Fibroblast of the conjunctiva (primary cell): ENCODE measurements at places on chromosomes 11 and 22.

DNA sequence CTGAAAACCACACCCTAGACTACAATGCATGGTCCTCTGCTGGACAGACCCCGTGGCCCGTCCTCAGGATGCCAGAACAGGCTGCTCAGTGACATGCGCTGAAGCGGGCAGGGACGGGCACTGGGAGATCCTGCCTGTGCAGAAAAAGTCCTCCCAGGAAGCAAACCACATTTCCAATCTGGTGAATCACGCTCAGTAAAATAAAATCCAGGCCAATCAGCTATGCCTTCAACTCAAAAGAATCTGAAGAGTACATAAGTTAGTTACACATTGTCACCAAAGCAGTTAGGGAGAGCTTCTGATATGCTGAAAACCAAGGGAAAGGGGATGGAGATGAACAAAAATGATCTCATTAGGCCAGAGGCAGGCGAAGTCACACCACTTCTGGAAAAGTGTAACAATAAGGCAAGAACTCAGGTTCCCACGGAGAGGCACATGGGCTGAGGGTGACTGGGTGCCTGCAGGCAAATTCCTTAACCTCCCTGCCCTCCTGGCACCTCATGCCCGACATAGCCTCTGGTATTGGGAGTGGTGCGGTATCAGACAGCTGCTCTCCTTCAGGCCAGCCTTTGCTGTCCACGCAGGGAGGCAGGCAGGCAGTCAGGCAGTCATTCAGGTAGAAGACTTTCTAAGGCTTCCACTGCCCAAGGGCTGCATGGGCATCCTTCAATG is 66.4 kb downstream of the APOL5 start:
- no peak for DNase-seq

DNA sequence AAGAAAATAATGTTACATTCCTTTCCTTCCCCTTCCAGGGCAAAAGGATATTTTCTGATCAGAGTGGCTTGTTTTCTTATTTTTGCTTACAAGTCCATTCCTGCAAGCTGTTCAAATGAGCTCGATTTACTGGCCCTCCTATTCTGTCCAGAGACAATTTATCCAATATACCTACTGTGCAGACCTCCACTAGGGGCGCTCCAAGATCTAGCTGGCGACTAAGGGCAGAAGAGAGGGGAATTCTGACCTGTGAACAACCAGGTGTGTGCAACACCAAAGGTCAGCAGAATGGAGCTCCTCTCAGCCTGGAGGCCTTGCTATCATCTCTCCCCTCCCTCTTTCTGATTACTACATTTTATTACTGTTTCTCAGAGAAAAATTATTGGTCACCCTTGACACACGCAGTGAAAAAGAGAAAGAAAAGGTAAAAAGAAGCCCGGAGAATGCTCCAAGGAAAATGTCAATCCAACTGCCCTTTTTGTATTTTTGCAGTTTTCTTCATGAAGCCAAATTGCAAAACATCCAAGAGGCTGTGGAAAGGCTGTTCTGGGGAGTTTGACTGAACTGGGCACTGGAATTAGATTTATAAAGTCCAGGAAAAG is 3.2 kb downstream of the SEZ6L start:
- DNase-seq = peak; percentile 6

- DNase-seq = no peak
Measured at GRCh38 chr22:47165338-47166032, 403.0 kb downstream of the TBC1D22A start.

- DNase-seq = no peak
Measured at GRCh38 chr11:111642542-111642941, 40.3 kb downstream of the SIK2 start.

DNA sequence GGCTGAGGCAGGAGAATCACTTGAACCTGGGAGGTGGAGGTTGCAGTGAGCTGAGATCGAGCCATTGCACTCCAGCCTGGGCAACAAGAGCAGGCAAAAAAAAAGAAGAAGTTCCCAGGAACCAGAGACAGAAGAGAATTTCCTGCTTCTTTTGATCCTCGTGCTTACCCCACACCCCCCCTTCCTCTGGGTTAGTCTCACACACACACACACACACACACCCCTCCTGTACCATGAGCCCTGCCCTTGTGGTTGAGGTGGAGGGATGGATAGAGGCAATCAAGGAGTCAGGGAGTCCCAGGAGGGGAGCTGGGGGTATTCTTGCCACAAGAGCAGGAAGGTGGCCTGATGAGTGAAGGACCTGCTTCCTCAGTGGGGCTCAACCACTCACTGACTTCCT is 4.1 kb upstream of the UBE2L6 start:
- no peak for DNase-seq

DNA sequence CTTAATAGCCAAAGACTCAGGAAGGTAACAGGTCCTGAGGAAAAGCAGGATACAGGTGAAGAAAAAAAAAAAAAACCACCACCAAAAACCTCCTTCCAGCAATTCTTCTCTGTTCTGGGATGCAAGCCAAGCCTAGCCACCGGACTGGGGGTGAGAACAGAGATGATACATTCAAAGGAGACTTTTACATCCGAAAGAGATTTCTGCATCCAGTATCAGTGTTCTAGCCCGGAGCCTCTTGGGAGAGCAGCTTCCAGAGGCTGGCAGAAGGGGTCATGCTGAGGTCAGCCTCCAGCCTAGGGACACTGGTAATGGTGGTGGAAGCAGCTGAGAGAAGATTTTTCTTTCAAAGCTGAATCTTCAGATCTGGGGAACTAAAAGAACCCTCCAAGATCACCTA is 76.2 kb downstream of the KCNC1 start:
- DNase-seq = no peak

GRCh38 chr22:49801391-49802060 is 26.1 kb downstream of the BRD1 start:
- no peak for DNase-seq

DNA sequence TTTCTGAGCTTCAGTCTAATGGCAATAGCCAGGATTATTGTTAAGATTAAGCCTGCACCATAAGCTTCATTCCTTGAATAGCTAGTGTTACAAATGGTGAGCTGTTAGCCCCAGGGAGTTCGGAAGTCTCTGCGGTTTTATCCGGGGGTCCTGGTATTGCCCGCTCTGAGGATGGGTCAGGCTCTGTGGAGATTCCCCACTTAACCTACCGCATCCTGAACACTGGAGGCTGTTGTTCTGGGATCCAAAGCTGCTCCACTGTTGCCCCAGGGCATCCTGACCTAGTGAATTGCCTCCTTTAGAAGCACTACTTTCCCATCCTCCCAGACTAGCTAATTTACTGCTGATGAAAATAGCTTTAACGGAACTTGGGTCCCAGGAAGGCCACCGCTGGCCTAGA is 14.5 kb upstream of the PEX26 start:
- no peak for DNase-seq

DNA sequence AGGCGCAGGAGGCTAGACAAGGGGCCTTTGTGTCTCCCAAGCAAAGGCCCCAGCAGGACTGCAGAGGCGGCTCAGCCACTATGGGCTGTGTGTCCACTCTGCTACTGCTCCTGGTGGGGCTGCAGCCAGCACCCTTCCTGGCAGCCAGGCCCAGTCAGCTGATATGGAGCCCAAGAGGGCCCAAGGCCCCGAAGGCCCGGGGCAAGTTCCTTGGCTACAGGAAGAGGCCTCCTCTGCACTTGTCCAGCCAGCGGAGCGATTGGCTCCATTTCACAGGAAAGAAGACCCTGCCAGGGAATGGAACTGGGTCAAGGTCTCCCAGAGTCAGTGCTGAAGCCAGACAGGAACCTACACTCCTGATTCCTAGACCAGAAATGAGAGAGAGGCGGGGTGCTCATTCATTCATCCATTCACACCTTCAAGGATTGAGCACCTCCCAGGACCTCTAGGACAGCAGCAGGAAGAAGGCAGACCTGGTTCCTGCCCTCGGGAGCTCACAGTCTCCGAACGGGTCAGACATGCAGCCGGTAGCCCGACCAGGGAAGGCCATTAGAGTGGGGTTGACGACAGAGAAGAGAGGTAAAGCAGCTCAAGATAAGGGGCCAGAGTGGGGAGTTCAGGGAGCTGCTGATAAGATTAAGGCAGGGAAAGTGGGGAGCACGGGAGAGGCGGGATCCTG is 811 bp upstream of the P2RY2 start:
- no peak for DNase-seq

GRCh38 chr22:35409783-35410662 is 10.1 kb downstream of the MCM5 start:
- DNase-seq = no peak

DNA sequence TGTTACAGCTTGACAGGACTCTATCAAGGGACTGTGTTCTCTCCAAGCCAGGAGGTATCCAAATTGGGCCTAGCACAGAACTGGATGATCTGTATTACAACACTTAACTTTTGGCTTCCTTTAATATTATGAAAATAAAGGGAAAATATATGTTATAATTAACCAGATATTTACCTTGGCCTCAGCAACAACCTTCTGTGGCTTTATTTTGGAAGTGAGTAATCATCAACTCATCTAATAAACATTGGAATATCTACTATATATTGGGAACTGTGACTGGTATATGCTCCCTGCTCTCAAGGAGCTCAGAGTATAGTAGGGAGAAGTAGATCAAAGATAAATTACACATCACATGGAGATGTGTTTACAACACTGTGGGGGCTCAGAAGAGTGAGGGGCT is 352.2 kb downstream of the METTL15 start:
- no peak for DNase-seq

GRCh38 chr22:36184433-36185025 is 17.1 kb downstream of the APOL4 start:
- no peak for DNase-seq

- no peak for DNase-seq
Measured at GRCh38 chr11:133898770-133899115, 53.4 kb upstream of the SPATA19 start.

DNA sequence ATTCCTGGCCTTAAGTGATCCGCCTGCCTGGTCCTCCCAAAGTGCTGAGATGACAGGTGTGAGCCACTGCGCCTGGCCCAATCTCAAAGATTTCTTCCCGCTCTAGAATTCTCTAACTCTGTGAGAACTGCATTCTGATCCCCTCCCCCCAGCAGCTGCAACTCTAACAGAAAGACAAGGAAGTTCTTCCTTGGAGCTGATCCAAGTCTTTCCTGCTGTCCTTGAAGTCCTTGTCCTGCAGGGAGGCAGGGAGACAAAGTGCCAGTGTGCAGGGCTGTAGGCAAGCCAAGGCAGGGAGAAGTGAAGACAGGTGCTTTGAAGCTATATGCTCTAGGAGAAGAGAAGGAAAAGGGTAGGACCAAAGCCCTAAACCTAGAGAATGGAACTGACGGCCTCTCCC is 9.5 kb upstream of the GGA1 start:
- no peak for DNase-seq

DNA sequence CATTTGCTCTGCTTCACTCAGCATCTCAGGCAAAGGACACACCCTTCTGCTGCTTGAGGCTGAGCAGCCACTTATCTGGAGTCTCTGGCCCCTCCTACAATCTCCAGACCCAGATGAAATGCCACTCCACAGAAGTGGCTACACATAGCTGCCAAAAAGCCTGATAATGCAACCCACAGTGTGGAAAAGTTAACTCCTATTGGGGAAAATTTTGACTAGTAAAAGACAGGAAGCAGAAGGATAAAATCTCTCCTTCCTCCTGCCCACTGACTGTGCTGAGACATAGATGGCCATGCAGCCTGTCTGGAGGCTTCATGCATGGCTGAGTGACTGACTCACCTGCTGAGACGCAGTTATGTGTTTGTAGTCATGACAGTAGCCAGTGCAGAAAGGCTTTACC is 92.3 kb upstream of the TEAD1 start:
- DNase-seq = no peak

DNA sequence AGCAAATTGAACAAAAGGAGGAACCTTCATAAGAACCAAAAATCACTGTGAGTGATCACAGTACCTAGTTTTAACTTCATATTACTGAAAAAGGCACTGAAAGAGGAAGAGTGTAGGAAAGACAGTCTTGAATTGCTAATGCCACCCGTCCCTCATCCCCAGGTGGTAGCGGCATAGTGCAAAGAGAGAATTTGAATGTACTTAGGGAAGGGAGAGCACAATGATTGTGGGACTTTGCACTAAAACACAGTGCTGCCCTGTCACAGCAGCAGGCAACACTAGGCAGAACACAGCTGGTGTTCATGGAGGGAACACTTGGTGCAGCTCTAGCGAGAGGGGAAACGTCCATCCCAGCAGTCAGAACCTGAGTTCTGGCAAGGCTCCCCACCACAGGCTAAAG is 716.3 kb upstream of the ANO5 start:
- no peak for DNase-seq

DNA sequence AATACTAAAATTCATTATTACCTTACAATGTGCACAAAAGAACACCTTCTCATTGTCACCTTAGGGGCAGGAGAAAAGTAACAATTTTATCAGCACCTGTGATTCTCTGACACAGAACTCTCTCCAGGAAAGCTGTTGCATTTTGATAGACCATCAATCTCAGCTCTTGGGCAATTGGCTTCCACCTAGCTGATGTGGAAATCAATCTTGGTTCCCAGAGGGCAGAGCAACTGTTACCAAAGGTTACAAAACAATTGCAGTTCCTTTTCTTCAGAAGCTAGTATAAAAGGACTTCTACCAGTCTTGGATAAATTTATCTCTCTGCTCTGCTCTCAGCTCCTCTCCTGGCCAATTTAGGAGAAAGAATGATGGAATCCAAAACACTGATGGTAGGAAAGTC is 157.8 kb upstream of the DDI1 start:
- no peak for DNase-seq

- no peak for DNase-seq
Measured at GRCh38 chr11:45926001-45926401, 3.5 kb downstream of the LARGE2 start.

- DNase-seq = no peak
Measured at GRCh38 chr22:48943567-48944432, 883.9 kb downstream of the BRD1 start.

DNA sequence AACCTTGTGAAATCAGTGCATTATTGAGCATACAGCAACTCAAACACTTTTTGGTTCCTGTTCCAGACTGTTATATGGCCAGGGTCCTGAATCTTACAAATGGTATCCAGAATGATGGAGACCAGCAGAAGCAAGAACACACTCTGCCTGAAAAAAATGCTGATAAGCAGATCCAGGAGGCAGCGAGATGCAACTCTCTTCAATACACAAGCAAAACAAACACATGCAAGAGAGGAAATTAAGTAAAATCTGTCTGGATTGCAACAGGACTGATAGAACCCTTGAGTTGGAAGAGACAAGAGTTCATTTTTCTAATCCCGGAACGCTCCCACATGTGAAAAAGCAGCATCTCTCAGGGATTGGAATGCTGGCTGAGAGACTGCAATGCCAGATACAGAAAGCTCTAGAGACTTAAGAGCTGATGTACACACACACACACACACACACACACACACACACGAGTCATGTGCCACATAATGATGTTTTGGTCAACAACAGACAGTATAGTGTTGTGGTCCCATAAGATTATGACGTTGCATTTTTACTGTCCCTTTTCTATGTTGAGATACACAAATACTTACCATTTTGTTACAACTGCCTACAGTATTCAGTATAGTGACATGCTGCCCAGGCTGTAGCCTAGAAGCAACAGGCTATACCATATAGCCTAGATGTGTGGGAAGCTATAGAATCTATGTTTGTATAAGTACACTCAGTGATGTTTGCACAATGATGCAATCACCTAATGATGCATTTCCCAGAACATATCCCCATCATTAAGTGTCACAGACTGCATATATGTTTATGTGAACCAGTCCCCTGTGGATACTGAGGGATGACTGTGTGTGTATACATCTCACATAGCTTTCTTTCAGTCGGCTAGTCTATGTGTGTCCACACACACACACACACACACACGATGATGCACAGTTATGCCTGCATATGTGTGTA is 406.6 kb downstream of the LARGE1 start:
- DNase-seq = no peak

- DNase-seq = no peak
Measured at GRCh38 chr22:31895411-31896123, 48.8 kb upstream of the YWHAH start.
